PC-3 (cell line): ENCODE measurements at places on chromosomes 4 and X. TPM values are rescaled to one million over a fixed set of nuclear protein-coding genes. Genes with fewer than 3 reads are reported as not detected.
A peak's percentile ranks its signal among the peaks of the same experiment; 100 is the strongest.

DNA sequence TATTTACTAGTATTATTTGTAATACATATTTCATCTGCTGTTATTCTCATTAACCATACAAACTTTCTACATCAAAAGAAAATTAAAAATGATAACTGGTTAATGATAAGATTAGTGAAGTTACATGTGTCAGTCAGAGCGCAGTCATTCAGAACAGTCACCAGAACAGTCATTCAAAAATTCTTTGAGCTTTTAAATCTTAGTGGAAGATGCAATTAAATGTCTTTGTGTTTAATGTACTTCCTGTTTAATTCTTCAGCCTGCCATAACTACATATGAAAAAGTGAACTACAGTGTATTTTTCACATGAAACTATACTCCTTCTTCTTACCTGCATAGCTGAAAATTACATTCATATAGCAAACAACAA lies 179.7 kb upstream of the NDST4 start:
- no peak for DNase-seq

GRCh38 chrX:70030301-70030767 lies 19.4 kb downstream of the AWAT2 start:
- peak; percentile 69 for DNase-seq

DNA sequence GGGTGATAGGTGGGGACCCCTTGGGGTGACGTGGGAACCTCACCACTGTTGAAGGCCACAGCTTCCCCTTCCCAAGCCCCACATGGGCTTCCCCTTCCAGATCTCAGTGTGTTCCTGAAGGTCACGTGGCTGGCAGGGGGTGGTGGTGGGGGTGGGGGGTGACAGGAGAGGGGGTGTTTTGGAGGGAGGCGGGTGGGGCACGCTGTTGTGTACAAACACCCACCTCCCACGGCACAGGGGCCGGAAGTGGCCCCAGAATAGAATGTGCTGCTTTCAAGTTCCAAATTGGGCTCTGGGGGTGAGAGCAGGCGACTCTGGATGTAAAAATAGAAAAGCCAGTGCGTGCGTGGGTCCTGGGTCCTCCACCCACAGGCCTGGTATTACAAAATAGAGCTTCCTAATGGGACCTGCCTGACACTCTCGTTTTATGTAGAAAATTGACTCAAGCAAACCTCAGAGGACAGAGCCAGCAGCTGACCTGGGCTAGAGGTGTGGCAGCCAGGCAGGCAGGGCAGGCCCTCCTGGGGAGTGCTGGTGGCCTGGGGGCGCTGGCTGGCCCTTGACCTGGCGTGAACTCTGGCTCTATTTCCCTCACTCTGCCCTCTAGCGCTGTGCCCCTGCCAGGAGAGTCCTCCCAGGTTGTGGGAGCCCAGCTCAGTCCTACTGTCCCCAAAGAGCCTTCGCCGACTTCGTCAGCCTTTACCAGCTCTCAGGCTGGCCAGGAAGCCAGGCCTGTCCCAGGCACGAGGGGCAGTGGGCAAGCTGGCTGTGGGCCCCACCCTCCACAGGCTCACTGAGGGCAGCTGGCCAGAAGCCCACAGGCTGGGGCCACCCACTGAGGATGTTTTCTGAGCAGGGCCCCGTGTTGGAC lies 5.4 kb upstream of the SH3BP2 start:
- DNase-seq = no peak

DNA sequence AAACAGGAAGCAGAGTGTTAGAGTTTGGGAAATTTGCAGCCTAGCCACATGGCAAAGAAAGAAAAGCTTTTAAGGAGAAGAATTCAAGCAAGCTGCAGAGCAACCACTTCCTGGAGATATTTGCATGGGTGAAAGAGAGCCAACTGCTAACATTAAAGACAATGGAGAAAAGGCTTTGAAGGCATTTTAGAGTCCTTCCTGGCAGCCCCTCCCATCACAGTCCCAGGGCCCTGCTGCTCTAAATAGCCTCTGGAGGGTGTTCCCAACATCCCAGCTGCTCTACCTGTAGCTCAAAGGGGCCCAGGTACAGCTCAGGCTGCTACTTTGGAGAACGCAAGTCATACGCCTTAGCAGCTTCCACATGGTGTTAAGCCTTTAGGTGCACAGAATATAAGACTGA lies 235.9 kb upstream of the FMR1 start:
- no peak for DNase-seq

DNA sequence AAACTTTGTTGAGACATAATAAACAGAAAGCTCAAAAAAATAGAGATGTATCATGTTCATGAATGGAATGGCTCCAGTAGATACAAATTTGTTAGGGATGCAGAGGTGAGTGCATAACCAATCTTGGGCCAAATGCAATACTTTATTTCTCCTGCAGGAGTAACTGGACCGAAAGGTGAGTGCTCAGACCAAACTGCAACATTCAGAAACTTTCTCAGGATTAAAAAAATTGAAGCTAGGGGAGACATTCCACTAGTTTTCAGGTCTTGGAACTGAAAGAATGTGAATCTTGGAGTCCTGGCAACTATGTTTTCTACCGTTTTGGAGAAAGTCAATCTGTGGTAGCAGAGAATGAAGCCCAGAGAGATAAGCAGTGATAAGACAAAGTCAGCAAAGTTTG lies 21.2 kb upstream of the LCORL start:
- peak; percentile 25 for DNase-seq

DNA sequence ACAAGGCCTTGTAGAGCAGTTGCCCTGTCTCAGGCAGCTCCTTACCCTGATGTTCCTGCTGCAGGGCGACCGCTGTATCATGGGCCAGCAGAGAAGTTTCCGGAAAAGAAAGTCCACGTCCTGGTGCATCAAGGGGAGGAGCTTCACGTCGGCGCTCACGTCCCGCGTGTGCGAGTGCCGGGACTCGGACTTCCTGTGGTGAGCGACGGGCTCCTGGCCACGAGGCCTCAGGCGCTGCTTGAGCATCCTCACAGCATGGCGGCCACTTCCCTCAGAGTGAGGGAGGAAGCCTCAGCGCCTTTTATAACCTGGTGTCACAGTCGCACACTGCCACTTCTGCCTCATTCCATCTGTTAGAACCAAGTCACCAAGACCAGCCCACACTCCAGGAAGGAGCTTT lies 225.5 kb downstream of the AFAP1 start:
- no peak for DNase-seq

DNA sequence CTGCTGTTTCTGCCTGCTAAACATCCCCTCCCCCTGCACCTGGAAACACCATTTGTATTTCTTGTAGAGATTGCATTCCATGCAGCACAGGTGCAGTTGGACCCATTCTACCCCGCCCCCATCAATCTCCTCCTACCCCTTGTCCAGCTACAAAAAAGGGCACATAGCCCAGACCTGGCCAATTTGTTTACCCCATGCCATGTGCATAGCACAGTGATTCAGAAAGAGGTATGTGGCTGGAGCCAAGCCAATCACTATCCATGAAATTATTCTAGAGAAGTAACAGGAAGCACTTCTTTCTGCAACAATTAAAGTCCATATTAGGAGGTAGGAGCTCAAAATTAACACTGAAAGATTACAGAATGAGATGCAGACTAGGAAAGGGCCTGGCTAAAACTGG lies 20.2 kb upstream of the TMEM184C start:
- DNase-seq = peak; percentile 90

- DNase-seq = no peak
Measured at GRCh38 chrX:10495677-10496076, 124.7 kb downstream of the MID1 start.

GRCh38 chr4:188396037-188396436 lies 256.8 kb downstream of the TRIML1 start:
- DNase-seq = no peak

DNA sequence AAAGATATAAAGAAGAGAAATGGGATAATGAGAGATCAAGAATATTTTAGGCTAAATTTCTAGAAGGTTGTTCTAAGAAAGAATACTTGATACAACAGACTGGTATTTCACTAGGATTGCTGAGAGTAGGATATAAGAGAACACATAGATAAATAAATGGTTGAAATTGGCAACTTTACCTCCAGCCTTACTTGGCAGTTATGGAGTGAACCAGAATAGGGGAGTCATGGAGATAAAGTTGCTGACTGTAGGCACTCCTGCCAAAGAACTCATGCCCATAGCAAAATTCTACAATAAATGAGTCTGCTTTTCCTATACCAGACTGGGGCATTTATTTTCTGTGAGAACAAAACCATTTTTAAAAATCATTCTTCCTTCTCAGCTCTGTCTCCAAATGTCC lies 26.4 kb upstream of the MMRN1 start:
- DNase-seq = no peak

GRCh38 chr4:145565328-145565727 lies 53.9 kb upstream of the MMAA start:
- DNase-seq = no peak

- DNase-seq = no peak
Measured at GRCh38 chr4:77154761-77155499, 2.1 kb upstream of the CCNG2 start.

DNA sequence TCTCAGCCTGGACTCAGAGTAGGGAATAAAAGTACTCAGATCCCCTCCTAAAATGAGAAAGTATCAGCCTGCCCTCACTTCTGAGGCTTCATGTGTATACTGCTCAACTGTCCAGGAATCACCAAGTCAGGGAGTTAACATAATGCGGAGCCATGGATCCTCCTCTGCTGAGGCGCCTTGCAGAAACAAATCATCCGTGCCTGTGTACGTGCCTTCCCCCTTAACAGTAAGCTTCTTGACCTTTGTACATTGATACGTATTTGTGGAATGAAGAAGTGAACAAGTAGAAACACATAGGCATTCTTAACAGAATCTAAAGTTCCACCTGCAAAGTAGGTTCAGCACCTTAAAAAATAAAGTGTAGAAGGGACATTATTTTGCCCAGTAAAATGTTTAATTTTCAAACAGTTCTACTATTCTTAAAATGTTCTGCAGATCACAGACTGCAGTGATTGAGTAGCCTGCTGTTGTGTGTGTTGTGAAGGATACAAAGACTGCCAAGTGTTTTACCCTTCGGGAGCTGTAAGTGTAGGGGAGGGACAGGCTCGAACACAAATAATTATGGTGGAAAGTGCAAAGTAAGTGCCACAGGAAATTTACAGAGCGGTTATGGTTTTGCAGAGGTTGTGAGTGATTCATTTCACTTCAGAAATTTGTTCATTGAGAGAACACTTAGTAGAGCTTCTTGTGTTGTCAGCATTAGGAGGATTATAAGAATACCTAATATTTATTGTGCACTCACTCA lies 61.9 kb downstream of the ARHGAP10 start:
- peak; percentile 6 for DNase-seq

GRCh38 chrX:39328661-39329060 lies 527.4 kb downstream of the MID1IP1 start:
- DNase-seq = no peak

GRCh38 chrX:25002661-25003020 lies 13.1 kb downstream of the ARX start:
- no peak for DNase-seq

DNA sequence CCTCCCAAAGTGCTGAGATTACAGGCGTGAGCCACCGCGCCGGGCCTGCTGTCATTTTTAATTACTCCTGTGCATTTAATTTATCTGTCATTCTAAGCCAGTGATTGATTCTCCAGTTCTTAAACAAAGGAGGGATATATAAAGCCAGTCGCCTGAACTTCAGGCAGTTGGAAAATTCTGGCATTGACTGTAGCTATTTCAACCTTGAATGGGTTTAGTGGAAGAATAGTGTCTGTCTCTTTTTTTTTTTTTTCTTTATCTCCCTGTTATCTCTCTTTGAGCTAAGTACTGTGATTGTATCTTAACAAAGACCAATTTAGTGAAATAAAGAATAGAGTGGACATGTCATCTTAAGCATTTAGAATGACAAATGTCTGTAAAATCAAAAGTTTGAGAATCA lies 11.0 kb downstream of the NEIL3 start:
- DNase-seq = no peak

- peak; percentile 86 for DNase-seq
Measured at GRCh38 chr4:2101346-2102044, 42.4 kb downstream of the NAT8L start.

GRCh38 chr4:25403699-25404098 lies 26.6 kb downstream of the ANAPC4 start:
- no peak for DNase-seq

DNA sequence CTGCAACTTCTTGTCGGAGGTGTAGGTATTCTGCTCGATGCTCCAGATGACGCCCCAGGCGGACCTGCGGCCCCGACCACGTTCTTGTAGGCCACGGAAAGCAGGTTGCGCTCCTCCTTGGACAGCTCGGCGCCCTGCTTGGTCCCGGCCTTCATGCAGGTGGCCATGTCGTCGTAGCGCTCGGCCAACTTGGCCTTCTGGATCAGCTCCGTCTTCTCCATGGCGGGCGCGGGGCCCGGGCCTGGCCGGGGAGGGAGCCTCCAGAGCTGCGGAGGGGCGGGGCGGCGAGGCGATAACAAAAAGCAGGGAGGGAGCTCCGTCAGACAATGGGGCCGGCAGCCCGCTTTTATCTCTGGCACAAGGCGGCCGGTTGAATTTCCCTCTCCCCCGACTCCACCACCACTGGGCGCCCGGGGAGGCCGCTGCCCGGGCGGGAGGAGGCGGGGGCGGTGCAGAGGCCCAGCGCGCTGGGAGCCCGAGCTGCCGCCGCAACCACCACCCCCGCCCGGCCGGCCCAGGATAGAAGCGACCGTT lies 28.3 kb upstream of the DRP2 start:
- no peak for DNase-seq

GRCh38 chr4:118889312-118889691 lies 648 bp downstream of the SYNPO2 start:
- DNase-seq = no peak

Gene PRDM8
- 8.9 and 9.4 TPM in 2 replicates for total RNA-seq

Gene EDA
- total RNA-seq = 0.15 and 1.0 TPM in 2 replicates

Gene VCX
- 0.26 TPM in 1 of 2 replicates, not detected in the other for total RNA-seq

Gene VCX3B
- 0.26 TPM in 1 of 2 replicates, not detected in the other for total RNA-seq

Gene GPR143
- total RNA-seq = 0.47 and 0.52 TPM in 2 replicates

Gene ATRX
- 64.0 and 73.0 TPM in 2 replicates for total RNA-seq

Gene KLHL5
- 84.8 and 92.7 TPM in 2 replicates for total RNA-seq

Gene PABPC1L2B
- total RNA-seq = not detected in 2 replicates

Gene SHISA3
- total RNA-seq = 29.5 and 33.5 TPM in 2 replicates

Gene PRSS12
- total RNA-seq = 0.58 and 1.5 TPM in 2 replicates

Gene MTCP1
- total RNA-seq = 6.6 and 17.9 TPM in 2 replicates

Gene OTC
- not detected in 2 replicates for total RNA-seq

Gene ITGB1BP2
- total RNA-seq = 0.75 and 1.7 TPM in 2 replicates

Gene MAP7D2
- total RNA-seq = 0.91 and 1.0 TPM in 2 replicates
